ENCODE measurements at places on chromosomes 6 and 20. TPM values are rescaled to one million over a fixed set of nuclear protein-coding genes. Genes with fewer than 3 reads are reported as not detected.

DNA sequence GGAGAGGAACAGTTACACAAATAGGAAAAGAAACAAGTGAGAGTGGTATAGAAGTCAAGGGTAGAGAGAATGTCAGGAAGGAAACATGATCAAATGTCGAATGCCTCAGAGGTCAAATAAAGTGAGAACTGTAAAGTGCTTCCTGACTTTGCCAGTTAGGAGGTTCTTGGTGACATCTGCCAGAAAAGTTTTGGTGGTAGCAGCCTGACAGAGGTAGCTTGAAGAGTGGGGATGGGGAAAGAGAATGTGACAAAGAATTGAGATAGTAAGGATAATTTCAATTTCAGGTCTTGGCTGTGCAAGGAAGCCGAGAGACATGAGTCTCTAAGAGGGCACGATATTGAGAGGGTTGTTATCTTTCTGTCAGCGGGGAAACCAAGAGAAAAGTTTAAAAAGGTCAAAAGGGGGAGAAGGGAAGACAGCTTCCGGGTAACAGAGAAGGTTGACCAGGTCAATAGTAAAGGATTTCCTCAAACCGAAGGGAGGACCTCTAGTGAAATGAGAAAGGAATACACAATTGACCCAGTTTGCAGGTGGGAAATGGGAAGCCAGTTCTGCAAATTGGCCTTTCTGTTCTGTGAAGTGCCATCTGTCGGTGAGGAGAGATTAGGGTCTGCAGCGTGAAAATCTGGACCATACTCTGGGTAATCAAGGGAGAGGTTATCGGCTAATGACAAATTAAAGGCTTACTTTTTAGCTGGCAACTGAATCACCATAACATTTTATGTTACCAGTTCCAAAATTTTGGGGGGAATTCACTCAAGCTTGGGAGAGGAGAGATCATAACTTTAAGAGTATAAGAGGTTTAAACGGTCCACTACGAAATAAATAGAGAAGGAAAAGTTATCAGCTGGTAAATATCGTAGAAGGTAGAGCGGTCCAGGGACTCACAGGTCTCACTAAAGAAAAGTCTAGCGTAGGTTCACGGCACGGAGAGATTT, 973 bp upstream of the BRD2 start:
- no peak for DNase-seq

Gene ARMH2
- not detected for total RNA-seq

Gene OLIG3
- total RNA-seq = not detected

DNA sequence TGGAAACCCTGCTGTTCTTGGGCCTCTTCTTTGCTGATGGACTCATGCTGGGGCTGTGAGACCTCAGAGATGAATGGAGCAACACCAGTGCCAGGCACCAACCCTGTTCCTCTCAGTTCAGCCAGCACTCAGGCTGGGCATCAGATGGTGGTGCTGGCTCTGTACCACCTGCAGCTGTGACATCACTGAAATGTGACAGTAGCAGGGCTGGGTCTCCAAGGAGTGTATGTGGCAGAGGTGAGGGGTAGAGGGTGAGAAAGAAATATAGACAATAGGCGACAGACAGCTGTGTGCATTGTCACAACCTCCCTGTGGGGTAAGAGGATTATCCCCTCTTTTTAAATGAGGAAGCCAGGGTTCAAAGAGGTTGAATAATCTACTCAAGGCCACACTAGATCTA, at the start of gene TP53TG5:
Gene TP53TG5, minus strand, starts transcription at position 135 of the 400 bp plus-strand sequence. Its CDS starts 89 bp downstream, at position 46.
- no peak for DNase-seq

GRCh38 chr20:43925215-43925614, 10.6 kb downstream of the TOX2 start:
- no peak for DNase-seq

GRCh38 chr6:38151580-38152500, 332.3 kb downstream of the ZFAND3 start:
- no peak for DNase-seq

- DNase-seq = no peak
Observed at GRCh38 chr6:14339711-14340584, 222.4 kb downstream of the CD83 start.

DNA sequence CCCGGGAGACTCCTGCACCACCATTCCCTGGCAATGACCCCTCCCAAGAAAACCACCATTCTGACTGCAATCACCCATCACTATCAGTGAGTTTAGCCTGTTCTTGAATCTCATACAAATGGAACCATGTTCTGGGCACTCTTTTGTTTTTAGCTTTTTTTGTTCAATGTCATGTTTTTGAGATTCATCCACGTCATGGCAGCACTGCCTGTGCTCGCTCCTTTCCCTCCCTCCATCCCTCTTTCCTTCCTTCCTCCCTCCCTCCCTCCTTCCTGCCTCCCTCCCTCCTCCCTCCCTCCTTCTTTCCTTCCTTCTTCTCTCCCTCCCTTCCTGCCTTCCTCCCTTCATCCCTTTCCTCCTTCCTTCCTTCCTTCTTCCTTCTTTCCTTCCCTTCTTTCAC, 44.4 kb upstream of the PMEPA1 start:
- DNase-seq = no peak

DNA sequence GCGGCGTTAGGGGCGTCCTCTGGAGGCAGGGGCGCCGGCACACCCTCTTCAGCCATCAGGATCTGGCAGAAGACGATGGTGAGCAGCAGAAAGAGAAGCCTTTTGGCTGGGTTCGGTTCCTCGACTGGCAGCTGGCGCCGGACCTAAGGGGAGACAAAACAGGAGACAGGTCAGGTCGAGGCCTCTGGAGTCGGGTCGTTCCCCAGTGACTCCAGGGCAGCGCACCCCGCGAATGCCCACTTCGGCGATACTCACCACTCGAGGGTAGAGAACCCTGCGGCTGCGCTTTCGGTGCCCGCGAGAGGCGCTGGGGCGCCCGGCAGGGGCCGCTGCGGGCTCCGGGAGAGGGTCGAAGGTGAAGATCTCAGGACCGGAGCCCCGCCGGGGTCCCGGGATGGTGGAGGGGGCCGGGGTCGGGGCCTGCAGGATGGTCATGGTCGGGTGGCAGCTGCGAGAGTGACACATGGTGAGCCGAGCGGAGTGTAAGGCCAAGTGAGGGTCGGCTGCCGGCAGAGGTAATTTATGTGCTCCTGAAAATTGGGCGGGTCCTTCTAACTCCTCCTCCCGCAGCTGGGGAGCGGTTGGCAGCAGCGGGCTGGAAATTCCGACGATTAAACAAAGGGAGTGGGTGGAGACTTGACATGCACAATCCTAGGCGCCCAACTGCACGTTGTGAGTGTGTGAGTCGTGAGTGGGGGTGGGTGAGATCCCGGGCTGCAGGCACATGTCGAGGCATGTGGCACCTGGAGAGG, at the start of gene IER3:
Gene IER3, minus strand, starts transcription at position 494 of the 752 bp plus-strand sequence. Its CDS starts 29 bp downstream, at position 465.
- DNase-seq = no peak

- DNase-seq = no peak
Observed at GRCh38 chr6:160895562-160895961, 96.0 kb upstream of the MAP3K4 start.

Gene BPIFB4
- not detected for total RNA-seq

GRCh38 chr6:138765896-138766655, 7.5 kb upstream of the CCDC28A start:
- peak; percentile 19 for DNase-seq

DNA sequence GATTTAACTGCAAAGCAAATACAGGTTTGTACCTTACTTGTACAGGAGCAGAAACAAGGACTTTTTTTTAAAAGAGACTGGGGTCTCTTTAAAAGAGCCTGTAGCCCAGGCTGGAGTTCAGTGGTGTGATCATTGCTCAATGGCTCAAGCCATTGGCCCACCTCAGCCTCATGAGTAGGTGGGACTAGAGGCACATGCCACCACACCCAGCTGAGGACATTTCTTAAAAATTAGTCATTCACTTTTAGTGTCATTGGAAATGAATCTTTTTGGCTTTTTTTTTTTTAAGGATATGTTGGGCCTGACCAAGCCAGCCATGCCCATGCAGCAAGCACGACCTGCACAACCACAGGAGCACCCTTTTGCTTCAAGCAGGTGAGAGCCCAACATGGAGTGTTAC, 16.9 kb downstream of the SEC23B start:
- DNase-seq = no peak

Measured in pulmonary artery endothelial cell (primary cell).